Sigmoid colon (tissue), 7 donors: ENCODE measurements at places on chromosomes 5 and 9. TPM values are rescaled to one million over a fixed set of nuclear protein-coding genes. Genes with fewer than 3 reads are reported as not detected.

The DOK3 gene
- polyA plus RNA-seq: 3.0 TPM

The PCDHA13 gene
- 0.10 TPM for polyA plus RNA-seq

The TAF1L gene
- polyA plus RNA-seq: not detected

The DELE1 gene
- polyA plus RNA-seq: 34.2 TPM

The NEUROG1 gene
- not detected for polyA plus RNA-seq

The OR1J2 gene
- not detected for polyA plus RNA-seq
